ENCODE measurements at places on chromosomes 2 and 18.

DNA sequence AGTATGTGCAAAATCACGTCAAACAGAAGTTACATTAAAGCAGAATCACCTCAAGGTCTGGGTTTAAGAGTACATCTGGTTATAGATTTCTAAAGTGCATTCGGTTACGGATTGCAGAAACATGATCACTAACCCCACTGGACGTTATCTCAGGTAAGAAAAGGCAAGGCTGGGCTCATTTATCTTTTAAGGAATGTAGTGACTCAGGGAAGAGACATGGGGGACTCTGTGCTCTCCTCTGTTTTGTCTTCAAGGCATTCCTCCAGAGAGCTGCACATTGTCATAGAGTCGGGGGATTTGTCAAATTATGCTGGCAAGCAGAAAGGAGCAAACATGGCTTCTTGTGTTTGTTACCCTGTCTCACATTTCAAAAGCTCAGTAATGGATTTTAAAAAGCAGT is 14.3 kb downstream of the WDSUB1 start:
- DNase-seq, result no peak

- peak; percentile 59 for DNase-seq
These were observed 26.2 kb downstream of the UNC50 start for GRCh38 chr2:98634406-98635092.

- DNase-seq, result no peak
These were observed 26.0 kb downstream of the ITGA4 start for GRCh38 chr2:181483211-181483610.

DNA sequence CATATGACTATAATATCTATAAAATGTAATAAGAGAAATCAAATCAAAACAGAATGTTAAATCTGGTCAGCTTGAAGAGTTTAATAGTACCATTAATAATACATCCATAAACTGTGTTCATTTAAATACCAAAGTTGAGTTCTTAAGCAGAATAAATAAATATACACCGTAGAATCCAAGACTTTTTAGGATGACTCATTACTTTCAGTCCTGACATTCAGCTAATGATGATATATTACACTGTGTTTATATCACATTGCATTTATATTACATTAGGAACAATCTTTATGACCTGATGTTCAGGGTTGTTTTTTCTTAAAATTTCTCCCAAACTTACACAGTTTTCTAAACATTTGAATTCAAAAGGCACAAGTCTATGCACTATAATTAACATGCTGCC is 331.3 kb downstream of the SS18 start:
- DNase-seq, result no peak

- DNase-seq, result no peak
These were observed 215.9 kb upstream of the FBXO11 start for GRCh38 chr2:48122166-48122565.

- no peak for DNase-seq
These were observed 88.7 kb upstream of the LCLAT1 start for GRCh38 chr2:30358351-30358750.

- DNase-seq, result no peak
These were observed 18.3 kb downstream of the CELF4 start for GRCh38 chr18:37547196-37547827.

- no peak for DNase-seq
These were observed 164.2 kb downstream of the ANTXR1 start for GRCh38 chr2:69177063-69177771.

GRCh38 chr2:12436935-12437561 is 279.7 kb upstream of the TRIB2 start:
- no peak for DNase-seq

GRCh38 chr18:50653402-50654093 is 93.7 kb downstream of the MAPK4 start:
- no peak for DNase-seq

- no peak for DNase-seq
These were observed 71.0 kb upstream of the CYP1B1 start for GRCh38 chr2:38146907-38147307.

Measured in activated CD4-positive, alpha-beta T cell treated with anti-CD3 and anti-CD28 coated beads for 4 hours (primary cell).